ENCODE measurements at places on chromosomes 7 and 10.
A peak's percentile ranks its signal among the peaks of the same experiment; 100 is the strongest.

DNA sequence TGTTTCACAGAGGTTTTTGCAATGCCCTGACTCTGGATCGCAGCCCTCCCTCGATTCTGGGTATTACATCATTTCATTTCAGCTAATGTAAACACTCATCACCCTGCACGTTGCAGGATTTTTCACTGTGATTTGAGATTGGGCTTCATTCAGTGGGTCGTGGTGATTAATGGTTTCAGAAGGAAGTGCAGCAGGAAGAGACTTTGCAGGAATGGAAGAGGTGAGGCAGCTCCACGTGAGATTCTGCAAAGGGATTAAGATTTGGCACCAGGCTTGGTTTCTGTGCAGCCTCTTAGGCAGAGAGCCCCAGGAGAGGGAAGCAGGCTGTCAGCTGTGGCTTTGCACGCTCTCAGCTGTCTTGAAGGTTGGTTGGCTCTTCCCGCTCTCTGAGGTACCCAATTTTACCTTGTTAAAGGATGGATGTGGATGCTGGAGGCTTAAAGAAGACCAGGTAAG lies 95.2 kb downstream of the PLCE1 start:
- DNase-seq, result peak; percentile 75

- DNase-seq, result no peak
Observed at GRCh38 chr7:143504937-143505297, 27.2 kb downstream of the TAS2R41 start.

DNA sequence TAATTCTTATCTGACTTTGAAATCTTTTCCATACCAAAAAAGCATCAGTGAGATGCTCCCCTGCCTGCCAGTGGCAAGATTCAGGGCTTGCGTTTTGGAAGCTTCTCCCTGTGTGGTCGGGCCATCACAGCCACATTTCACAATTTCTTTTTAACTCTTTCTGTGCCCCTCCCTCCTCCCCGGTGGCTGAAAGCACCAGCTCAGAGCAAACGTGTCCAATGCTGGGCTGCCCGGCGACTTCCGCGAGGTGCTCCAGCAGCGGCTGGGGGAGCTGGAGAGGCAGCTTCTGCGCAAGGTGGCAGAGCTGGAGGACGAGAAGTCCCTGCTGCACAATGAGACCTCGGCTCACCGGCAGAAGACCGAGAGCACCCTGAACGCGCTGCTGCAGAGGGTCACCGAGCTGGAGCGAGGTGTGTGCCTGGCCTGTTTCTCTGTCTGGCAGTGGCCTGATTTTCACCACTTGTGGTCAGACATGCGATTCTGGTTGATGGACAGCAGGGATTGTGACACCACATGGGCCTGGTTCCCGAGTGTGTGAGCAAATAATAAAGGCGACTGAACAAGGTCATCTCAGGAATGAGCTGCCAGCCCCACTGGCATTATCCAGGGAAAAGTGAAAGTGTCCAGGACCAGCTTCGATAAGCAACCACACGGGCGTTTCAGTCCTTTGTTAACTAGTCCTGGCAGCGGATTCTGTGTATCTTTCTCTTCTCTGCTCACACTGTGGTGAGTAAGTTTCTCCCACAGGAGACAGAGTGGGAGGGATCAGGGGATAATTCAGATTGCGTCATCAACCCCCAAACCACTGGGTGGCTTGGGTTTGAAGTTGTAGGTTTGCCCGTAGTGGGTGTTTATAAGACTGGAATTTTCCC lies 2.6 kb downstream of the NPTX2 start:
- DNase-seq, result no peak

- no peak for DNase-seq
Observed at GRCh38 chr10:517241-517830, 172.1 kb downstream of the DIP2C start.

- no peak for DNase-seq
Observed at GRCh38 chr7:106381252-106381651, 96.5 kb upstream of the NAMPT start.

GRCh38 chr7:16400893-16401275 lies 20.5 kb downstream of the CRPPA start:
- DNase-seq, result no peak

GRCh38 chr10:30591249-30591670 lies 38.3 kb downstream of the LYZL2 start:
- DNase-seq, result peak; percentile 47

DNA sequence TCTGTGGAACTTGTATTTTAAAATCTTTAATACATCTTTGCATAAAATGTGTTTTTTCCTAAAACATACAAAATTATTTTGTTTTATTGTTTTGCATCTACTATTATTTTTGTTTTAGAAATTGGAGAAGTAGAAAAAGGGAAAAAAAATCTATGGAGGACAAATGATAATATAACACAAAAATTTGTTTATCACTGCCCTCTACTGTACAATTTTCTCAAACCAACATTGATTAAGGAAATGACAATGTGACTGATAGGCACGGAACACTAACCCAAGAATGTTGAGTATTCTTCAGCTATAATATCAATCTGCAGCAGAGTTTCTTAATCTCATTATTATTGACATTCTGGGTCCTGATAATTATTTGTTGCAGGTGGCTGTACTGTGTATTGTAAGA lies 9.5 kb upstream of the ING3 start:
- peak; percentile 37 for DNase-seq

GRCh38 chr7:5383314-5384098 lies 40.1 kb downstream of the TNRC18 start:
- DNase-seq, result no peak

DNA sequence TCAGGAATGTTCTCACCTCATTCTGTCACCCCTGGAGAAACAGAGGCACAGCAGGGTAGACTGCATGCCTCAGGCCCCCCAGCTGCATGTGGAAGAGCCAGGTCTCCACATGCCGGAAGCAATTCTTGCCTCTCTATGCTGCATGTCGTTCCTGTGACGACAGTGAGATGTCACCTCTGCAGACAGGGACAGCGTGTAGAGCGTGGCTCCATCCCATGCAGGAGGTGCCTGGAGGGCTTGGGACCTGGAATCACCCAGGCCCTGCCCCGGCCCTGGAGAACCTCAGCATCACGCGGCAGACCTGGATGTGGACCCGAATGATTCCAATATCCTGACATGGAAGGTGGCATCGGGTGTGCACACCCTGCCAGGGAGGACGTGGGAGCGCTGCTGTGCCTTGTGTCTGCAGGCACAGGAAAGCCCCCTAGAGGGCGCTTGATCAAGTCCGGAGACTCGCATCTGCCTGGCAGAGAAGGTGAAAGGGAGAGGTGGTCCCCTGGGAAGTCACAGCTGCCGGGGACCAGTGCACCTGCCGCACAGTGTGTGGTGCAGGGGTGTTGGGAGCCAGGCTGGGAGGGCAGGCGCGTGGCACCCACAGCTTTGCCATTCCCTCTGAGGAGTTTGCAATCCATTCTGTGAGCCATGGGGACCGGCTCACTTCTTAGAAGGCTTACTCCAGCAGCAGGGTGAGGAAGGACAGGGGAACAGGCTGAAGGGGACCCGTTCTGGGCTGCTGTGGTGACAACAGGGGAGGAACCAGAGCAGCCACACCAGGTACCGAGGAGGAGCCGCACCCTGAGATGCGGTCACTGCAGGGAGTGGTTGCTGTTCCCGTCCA lies 45.3 kb upstream of the EN2 start:
- DNase-seq, result no peak

- no peak for DNase-seq
Observed at GRCh38 chr7:156318926-156319325, 321.6 kb upstream of the RNF32 start.

DNA sequence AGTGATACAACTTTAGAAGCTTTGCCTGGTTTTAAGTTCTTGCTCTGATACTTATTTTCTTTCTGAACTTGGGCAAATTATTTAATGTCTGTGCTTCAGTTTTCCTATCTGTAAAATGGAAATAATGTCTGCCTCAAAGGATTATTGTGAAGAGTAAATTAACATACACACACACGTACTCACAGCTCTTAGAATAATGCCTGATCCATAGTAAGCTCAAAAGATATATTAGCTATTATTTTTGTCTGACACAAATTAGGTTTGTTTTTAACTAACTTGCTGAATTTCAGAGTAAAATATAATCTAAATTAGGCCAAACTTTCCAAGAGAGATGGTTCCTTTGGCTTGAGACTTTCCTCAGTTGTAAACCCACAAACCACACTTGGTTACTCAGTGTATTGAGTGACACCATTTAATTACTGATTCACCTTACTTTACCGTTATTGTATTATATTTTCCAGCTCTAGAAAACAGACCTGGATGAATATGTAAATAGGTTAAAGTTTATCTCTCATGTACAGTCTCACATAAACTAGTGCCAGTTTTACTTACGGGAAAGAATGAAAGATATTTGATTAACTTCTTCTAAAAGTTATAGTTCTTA lies 50.4 kb downstream of the VTI1A start:
- no peak for DNase-seq

DNA sequence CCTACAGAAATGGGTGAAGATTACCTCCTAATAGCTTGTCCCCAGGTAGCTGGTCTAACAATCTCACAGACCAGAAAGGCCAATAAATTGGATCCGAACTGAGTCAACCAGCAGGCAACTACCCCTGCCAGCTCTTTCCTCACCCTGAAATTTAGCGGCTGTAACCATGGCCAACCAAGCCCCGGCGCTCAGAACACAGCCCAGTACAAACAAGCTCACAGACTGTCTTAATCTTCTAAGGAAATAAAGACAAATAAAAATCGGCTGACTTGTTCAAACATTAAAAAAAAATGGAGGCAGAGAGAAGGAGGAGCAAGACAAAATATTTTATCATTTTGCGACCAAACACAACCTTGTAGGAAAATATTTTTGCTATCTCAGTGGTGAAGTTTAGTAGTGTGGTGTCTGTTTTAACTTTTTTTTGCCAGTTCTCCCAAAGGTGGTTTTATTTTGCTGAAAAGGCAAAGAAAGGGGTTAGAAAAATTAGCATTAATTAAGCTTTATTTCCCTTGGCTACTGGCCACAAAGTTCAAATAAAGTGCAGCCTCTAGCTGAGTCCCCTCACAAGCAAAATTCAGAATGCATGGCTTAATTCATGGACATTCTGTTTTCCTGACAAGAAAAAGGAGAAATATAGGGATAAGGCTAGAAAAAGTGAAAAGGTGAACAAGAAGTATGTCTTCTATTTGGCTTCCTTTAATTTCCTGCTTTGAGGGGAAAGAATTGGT lies 313.0 kb upstream of the NPVF start:
- no peak for DNase-seq

GRCh38 chr10:114723361-114723760 lies 65.3 kb upstream of the ABLIM1 start:
- DNase-seq, result no peak

GRCh38 chr10:77710759-77711682 lies 73.4 kb upstream of the KCNMA1 start:
- DNase-seq, result peak; percentile 40

GRCh38 chr10:127044186-127044585 lies 139.0 kb downstream of the DOCK1 start:
- no peak for DNase-seq

- no peak for DNase-seq
Observed at GRCh38 chr10:121687095-121687813, 89.0 kb upstream of the FGFR2 start.

DNA sequence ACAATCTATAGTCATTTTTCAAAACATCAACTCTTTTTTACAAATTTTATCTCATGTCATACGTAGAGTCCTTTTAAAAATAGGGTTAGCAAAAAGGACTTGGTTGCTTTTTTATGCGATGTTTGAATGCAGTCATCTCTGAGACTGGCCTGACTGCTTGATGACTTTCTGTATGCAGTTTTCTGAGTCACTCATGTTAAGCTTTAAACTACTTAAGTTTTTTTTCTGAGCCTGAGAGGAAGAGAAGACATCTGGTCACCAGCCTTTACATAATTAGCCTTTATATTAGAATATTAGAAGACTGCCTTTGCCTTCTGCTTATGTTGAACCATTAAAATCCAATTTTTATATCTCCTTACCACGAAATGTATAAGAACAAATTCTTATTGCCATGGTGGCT lies 834.4 kb upstream of the MBL2 start:
- no peak for DNase-seq

GRCh38 chr7:112423987-112424386 lies 26.3 kb upstream of the IFRD1 start:
- DNase-seq, result no peak

- DNase-seq, result peak; percentile 27
Observed at GRCh38 chr7:86926732-86927131, 132.7 kb downstream of the ELAPOR2 start.

GRCh38 chr7:140196361-140197217 lies 19.8 kb upstream of the KDM7A start:
- DNase-seq, result no peak

DNA sequence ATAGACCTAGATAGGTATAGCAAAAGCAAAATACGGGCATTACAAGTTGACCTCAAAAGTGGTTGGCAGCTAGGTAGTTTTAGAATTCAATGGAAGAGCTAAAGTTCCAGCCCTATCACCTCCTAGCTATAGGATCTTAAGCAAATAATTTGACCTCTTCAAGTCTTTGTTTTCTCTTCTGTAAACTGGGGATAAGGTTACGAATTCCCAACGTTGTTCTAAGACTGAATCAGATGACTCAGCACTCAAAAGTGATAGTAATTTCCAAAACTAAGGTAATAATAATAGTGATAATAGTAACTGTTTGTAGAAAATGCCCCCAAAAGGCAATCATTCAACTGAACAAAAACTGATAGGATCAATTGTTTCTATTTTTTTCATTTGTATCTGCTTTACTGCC lies 445.2 kb downstream of the KCNMA1 start:
- no peak for DNase-seq

DNA sequence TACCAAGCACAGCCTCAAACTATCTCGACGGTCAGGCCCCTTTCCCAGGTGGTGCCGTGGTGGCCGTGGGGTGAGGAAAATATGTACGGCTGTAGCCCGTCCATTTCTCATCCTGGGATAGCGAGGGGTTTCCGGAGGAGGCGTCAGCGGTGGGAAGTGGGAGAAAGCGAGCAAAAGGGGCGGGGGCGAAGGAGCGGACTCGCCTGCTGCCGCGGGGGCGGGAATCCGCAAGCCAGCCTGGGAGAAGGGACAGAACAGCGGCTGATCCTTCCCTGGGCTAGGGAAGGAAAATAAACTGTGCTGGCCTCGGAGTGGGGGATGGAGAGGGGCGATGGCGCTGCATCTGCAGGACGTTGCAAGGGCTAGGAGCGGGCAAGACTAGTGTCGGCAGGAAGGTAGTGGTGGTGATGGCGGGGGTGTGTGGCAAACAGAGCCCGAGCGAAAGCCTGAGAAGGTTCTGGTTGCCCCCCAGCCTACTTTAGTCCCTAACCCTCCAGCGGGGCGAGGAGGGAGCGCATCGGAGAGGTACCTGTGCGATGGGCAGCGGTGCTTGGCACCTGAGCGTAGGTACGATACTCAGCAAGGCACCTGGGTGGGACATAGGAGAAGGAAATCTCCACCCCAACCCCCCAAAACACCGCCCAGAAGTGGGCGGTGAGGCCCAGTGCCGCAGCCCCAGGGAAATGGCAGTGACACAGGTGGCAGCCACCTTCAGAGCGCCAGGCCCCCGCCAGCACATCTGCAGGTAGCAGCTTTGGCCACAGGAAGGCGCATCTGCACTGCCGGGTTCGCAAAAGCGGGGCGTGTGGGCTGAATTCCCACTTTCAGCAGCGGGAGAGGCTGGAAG lies 49.9 kb upstream of the STEAP1B start:
- DNase-seq, result peak; percentile 61

DNA sequence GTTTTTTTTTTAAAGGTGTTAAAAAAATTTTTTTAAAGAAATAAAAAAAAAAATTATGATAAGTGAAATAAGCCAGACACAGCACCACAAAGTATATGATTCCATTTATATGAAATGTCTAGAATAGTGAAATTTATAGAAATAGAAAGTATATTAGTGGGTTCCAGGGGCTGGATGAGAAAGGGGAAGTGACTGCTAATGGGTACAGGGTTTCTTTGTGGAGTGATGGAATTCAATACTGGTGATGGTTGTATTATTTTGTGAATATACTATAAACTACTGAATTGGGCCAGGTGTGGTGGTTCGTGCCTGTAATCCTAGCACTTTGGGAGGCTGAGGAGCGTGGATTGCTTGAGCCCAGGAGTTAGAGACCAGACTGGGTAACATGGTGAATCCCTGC lies 82.2 kb downstream of the KBTBD2 start:
- no peak for DNase-seq
